Stimulated activated CD4-positive, alpha-beta T cell treated with anti-CD3 and anti-CD28 coated beads, Interleukin-4, amount 100 ng/mL, for 24 hours (primary cell): ENCODE measurements at places on chromosomes 13 and 19.

DNA sequence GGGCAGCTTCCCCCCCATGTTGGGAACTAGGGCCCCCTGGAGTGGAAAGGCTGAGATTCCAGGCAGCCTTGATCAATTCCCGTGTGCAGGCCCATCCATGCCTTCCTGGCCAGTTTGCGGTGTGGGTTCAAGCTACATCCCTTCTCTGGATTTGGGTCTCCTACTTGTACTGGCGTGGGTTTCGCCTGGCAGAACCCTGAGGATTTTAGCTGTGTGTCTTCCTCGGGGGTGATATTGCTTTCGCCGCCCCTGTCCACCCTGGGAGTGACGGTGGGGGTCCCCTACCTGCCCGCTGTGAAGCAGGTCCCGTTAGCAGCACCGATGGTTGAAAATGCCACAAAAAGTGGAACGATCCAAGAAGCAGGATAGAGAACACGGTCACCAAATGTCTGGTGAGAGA, 11.4 kb downstream of the SLC7A9 start:
- DNase-seq: no peak

- no peak for DNase-seq
These were observed 12.7 kb downstream of the EGLN2 start for GRCh38 chr19:40811478-40812341.

DNA sequence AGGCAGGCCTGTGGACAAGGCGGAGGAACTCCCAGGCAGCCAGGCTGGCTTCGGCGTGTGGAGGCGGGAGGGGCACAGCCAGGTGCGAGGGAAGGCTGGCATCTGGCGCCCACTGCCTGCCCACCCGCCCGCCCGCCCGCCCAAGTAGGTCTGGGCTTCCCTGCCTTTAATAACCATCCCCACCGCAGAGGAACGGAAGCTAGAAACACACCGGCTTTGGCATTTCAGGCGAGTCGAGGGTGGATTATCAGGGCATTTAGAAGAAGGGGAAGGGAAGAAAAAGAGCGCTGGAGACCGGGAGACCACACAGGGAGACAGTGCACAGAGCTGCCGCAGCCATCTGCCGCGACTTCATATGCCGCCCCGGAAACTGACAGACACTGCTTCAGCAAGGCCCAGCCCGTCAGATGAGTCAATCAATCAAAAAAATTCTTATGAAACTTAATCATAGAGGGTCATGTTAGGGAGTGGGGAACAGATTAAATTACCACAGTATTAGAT, 199.7 kb downstream of the TSHZ3 start:
- DNase-seq: no peak

DNA sequence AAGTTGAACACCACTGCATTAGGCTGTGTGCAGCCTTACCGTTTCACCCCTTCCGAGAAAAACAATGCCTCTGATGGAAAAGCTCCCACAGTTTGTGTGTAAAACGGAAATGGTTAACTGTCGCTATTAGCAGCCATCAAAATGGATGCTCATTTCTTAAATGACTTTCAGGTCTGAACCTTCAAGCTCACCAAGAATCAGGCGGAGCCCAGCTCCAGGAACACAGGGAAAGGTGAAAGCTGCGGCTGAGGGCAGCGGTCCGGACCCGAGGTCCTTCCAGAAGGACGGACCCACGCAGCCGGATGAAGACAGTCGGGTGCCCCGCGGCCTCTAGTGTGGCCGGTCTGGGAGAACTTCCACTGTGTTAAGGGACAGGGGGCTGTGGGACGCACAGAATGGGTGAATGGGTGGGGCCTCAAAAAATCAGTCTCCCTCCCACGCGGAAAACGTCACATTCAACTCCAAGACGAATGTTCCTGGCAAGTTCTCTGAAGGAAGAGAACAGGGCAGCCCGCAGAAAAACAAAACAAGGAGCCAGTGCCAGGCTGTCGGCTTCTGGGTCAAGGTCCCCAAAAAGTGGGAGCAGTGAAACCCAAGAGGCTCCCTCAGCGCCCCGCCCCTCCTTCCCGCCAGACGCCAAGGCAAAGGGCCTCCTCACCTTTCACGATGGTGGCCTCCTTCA, 4.9 kb downstream of the IRS2 start:
- no peak for DNase-seq

DNA sequence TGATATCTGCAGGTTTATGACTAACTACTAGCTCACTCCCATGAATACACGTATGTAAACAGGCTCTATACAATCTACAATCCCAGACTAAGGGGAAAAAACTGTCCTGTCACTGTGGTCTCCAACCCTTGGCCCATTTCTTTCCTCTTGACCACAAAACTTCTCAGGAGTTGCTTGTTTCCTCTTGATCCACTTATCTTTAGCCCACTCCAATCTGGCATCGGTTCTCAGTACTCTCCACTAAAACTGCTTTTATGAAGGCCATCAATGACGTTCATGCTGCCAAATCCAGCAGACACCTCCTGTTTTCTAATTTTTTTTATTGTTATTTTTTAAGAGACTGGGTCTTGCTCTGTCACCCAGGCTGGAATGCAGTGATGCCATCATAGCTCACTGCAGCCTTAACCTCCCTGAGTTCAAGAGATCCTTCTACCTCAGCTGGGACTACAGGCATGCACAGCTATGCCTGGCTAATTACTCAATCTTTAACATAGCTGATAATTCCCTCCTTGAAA, 31.9 kb upstream of the USPL1 start:
- DNase-seq: no peak

DNA sequence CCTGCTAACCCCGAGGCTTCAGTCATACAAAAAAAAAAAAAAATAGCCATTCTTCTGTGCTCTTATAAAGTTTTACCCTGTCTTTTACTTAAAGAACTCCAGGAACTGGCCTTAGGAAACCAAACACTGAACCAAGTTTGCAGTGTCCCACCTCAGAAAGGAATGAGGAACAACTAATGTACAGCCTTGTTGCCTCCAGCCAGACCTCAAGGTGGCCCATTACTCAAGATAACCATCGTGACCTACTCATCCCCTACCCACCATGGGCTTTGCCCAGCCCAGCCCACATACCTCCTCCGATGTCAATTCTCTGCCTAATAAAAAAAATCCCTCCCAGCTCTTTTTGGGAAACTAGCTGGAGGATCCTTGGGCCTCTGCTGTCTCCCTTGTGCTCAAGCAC, 133.2 kb downstream of the STARD13 start:
- no peak for DNase-seq

DNA sequence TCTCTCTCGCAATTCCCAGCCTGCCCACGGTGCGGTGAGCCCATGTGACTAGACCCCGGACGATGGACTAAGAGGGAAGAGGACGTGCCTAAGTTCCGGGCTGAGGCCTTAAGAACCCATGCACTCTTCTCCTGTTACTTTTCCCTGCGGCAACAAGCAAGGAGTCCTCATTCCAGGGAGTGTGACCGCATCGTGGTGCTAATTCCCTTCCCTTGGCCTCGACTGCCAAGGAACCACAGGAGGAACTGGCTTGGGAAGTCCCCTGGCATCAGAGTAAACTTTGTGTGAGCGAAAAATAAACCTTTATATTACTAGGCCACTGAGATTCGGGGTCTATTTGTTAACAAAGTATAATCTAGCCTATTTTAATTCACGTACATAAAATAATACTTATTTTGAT, 34.0 kb downstream of the FGF14 start:
- DNase-seq: no peak
